ENCODE measurements at places on chromosomes 3 and 15. TPM values are rescaled to one million over a fixed set of nuclear protein-coding genes. Genes with fewer than 3 reads are reported as not detected.

DNA sequence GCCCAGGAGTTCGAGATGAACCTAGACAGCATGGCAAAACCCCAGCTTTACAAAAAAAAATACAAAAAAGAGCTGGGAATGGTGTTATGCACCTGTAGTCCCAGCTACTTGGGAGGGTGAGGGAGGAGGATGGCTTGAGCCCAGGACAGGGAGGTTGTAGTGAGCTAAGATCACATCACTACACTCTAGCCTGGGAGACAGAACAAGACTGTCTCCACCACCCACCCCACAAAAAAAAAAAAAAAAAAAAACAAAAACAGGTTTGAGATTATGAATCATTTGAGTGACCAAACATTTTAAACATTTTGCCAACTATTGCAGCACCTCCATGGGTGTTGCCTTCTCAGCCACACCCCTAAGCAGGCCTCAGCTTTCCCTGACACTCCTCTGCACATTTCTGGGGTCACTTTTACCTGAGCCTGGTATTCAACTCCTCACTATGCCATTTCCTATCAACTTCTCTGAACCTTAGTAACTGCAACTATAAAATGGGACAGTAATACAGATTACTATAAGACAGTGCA lies 41.8 kb downstream of the IL5RA start:
- no peak for DNase-seq

- peak; percentile 79 for DNase-seq
Measured at GRCh38 chr3:16849229-16849628, 35.5 kb upstream of the PLCL2 start.

GRCh38 chr3:124352149-124352539 lies 360.2 kb upstream of the ROPN1 start:
- DNase-seq = no peak

DNA sequence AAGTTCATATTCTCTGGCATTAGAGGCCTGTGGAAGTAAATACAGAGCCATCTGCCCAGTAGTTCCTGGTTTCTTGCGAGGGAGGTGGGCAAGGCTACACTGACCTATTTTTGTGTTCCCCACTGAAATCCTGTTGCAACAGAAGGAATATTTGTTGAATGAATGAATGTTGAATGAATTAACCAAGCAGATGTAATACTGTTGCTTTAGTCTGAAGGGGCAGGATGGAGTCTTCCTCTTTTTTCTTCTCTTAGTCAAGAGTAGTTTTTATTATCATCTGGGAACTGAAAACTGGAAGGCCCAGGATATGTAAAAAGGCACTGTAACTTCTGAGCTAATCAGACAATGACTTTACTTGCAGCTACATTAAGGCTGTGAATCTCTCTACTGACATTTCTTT lies 17.1 kb downstream of the BLOC1S6 start:
- DNase-seq = no peak

DNA sequence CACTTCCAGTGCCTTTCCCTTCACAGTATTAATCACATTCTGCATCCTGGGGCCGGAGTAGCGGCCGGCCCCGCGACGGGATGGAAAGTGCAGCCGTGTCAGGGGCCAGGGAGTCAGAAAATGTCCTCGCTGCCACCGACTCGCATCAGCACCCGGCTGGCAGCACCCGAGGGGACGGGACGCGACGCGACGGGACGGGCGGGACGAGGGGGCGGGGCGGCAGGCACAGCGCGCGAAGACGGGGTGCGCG lies 353 bp downstream of the ATG3 start:
- DNase-seq = no peak

- no peak for DNase-seq
Measured at GRCh38 chr3:185629554-185630181, 43.6 kb downstream of the SENP2 start.

- DNase-seq = no peak
Measured at GRCh38 chr3:157104928-157105652, 54.9 kb downstream of the CCNL1 start.

DNA sequence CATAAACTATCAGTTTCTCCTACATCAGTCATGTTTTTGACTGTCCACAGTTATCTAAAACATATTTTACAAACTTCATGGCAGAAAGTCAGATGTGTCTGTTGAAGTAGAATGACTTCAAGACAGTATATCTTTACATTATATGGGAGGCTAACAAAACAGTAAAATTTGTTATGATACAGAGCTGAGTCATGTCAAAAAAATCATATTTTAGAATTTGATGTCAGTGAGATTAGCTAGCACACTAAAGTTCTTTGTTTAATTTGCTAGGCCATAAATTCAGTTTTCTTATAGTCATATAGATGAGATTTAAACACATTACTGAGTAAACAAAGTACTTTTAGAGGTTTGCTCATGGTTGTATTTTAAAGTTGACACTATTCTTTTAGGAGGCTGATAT lies 80.3 kb upstream of the IGSF10 start:
- DNase-seq = no peak

DNA sequence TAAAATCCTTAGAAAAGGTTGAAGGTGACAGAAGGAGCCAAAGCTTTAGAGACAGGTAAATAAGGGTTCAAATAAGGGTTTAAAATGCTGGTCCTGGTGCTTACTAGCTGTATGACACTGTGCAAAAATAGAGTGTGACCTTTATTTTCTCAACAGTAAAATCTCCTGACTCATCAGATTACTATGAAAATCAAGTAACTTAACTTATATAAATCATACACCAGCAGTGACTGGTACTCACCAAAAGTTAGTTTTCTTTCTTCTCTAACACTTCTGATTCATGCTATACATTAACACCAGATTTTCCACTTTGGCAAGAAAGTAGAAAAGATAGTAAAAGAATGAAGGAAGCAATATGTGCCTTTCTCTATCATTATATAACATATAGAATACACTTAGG lies 205.9 kb upstream of the GBE1 start:
- DNase-seq = no peak

DNA sequence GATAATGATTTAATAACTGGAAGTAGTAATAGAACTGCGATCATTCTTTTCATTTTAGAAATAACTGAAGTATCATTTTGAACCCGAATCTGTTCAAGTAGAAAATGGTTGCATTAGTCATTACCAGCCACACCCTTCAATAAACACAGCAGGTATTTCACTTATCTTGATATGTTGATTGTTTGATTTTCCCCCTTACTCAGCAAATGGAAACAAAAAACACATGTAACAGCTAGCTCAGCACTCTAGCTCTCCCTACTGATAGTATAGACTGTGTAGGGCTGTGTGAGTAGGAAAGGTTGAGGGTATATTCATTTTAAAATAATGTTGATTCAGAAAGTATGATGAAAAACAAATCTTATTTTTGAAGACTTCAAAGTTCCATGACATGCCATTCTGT lies 1.1 kb upstream of the GPR149 start:
- DNase-seq = no peak

DNA sequence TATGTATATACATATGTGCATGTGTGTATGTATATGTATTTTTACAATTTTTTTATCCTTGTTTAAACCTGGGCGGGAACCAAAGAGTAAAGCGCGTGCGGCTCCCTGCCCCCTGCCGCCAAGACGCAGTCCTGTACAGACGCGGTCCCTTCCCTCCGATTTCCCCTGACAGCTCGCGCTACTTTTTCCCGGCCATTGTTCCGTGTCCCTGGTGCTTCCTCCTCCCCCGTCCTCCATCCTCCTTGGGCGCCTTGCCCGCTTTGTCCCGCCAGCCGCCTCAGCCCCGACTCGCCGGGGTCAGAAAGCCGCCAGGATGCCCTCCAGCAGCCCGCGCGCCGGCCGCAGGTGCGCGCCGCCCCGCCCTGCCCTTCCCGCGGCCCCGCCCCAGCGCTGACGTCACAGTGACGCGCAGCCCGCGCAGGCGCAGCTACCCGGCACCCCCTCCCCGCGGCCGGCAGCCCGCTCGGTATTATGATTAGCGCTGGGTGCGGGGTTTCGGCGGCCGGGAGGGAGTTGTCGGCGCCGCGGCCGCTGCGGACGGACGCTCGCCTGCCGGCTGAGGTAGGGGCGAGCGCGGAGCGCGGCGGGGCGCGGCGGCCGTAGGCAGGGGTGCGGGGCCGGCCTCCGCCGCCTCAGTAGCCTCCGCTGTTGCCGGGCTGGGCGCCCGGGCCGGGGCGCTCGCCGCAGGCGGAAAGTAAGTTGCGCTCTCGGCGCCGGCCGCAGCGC lies at the start of gene SNRK:
SNRK (plus strand) TSS at position 426 of the 726 bp plus-strand sequence. CDS start 16,664 bp downstream, outside the sequence.
- DNase-seq = peak; percentile 91

DNA sequence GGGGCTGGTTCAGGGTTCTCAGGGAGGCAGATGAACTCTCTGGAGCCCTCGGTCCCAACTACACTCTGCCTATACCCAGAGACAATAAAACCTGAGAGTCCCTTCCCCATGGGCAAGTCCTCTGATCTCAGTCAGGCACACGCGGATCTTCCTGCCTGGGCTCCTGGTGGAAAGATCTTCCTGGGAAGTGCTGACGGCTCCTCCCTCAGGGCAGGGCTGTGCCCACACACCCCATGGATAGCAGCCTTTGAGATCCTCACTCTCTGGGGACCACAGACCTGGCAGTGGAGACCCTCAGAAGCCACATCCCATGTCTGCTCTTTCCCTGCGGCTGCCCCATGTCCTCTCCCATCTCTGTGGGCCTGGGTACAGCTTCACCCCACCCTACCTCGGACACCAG lies 10.4 kb downstream of the SH2D7 start:
- DNase-seq = no peak

- no peak for DNase-seq
Measured at GRCh38 chr3:149277331-149277813, 55.7 kb upstream of the CP start.

- DNase-seq = no peak
Measured at GRCh38 chr3:58092521-58092920, 84.3 kb downstream of the FLNB start.

The GOLGA6L9 gene
- total RNA-seq = 1.4 TPM

The ANKRD34C gene
- total RNA-seq = not detected

The PIF1 gene
- total RNA-seq = 49.1 TPM

The COLQ gene
- 3.6 TPM for total RNA-seq

The PARP15 gene
- total RNA-seq = 47.2 TPM

The PGBD4 gene
- 3.3 TPM for total RNA-seq

Measured in activated CD4-positive, alpha-beta memory T cell treated with anti-CD3 and anti-CD28 coated beads, Interleukin-2, amount 10 ng/mL, durations not matched to agents 7 days and 5 days (primary cell).